ENCODE measurements at places on chromosomes 4 and X.
A peak's percentile ranks its signal among the peaks of the same experiment; 100 is the strongest.

GRCh38 chrX:71052721-71053120, 15.4 kb downstream of the SNX12 start:
- DNase-seq: no peak

- no peak for DNase-seq
Observed at GRCh38 chrX:98924511-98924910, 1485.6 kb downstream of the PCDH19 start.

DNA sequence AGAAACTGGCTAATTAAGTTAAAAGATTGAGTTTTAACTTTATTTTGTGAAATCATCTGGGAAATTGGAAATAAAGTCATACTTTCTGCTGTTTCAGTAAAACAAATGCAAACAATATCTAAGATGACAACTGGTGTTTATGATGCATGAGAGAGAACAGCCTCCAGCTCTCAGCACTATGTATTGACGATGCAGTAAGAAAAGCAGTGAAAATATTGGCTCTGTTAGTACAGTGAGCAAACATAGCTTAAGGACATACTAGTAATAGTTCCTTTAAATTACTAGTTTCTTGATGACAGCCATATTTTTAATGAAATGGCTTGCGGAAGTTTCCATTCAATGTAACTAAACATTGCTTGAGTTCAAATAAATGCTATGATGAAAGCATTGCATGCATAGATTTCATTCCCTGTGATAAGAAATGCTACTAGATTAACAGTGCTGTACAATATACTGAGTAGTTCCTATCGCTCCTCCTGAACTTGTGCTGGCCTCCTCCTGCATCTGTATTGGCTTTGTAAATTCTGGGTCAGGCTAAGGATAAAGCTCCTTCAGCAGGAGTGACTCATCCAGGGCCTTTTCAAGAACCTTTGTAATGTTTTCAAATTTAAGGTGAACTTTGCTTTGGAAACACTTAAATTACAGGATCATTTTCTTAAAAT, 11.6 kb downstream of the ARHGAP24 start:
- DNase-seq: no peak

DNA sequence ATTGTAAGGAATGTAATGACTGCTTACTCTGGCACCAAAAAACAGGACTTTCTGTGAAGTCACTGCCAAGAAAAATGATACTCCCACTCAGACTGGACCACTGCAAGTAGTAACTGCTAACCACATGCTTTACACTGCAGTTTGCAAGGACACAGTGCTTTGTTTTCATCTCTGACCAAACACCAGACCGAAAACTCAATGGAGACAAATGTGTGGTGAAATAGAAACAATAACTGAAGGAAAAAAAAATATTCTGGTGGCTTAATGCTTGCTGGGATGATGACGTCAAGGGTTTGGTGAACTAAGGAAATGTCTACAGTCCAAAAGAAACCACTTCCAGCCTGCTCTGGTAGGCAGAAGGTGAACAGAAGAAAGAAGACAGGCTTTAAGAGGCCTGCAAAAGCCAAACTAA, 13.2 kb downstream of the GPC4 start:
- DNase-seq: no peak

DNA sequence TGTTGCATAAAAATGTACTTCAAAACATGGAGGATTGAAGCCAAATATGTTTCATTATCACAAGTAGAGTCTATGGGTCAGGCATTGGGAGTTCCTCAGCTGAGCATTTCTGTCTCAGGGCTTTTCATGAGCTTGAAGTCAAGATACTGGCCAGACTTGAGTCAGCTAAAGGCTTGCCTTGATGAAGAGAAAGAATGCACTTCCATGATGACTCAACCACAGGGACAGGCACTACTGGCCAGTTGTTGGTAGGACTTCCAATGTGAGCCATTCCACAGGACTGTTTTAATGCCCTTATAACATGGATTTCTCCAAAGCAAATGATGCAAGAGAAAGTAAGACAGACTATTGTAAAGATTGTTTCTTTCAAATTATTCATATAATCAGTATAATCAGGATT, 895.6 kb downstream of the RAB28 start:
- DNase-seq: no peak

GRCh38 chr4:6608758-6609414, 31.6 kb upstream of the MRFAP1 start:
- no peak for DNase-seq

DNA sequence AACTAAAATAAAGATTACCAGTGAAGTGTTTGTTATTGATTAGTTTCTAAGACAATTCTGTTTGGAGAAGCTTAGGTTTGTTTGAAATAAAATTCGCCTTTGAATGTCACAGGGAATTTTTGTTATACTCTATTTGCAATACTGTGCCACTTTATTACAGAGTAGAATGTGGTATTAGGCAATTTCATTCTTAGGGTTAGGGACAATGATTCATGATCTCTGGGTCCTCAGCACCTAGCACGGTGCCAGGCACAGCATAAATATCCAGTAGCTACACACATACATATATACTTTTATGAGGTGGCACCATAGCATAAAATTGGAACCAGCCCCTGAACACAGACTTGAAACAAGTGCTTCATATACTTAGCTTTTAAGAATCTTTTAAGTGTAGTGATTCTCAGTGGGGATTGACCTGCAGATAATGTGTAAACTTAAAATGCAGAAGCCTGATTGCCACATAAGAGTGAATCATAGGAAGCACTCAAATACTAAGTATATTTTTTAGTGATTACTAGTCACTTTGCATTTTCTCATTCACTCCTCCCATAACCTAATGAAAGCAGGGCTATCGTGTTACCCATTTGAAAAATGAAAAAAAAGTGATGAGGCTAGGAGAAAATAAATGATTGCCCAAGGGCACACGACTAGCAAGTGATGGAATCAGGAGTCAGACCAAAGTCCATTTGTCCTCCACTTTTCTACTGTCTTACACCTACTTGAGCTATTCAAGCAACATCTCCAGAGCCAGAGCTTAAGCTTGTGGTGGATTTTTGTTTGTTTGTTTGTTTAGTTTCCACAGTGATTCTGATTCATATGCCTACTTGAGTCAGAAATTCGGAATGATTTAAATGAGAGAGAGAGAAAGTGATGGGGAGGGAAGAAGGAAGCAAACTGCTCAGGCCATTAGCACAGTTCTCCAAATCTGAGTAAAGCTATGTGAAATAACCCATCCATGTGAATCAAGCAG, 366.0 kb upstream of the FGF13 start:
- DNase-seq: no peak

GRCh38 chrX:28472926-28473325, 114.3 kb upstream of the IL1RAPL1 start:
- no peak for DNase-seq

- peak; percentile 35 for DNase-seq
Observed at GRCh38 chr4:1809754-1810502, 16.8 kb downstream of the FGFR3 start.

GRCh38 chr4:1171311-1172227, 814 bp downstream of the SPON2 start:
- peak; percentile 38 for DNase-seq

DNA sequence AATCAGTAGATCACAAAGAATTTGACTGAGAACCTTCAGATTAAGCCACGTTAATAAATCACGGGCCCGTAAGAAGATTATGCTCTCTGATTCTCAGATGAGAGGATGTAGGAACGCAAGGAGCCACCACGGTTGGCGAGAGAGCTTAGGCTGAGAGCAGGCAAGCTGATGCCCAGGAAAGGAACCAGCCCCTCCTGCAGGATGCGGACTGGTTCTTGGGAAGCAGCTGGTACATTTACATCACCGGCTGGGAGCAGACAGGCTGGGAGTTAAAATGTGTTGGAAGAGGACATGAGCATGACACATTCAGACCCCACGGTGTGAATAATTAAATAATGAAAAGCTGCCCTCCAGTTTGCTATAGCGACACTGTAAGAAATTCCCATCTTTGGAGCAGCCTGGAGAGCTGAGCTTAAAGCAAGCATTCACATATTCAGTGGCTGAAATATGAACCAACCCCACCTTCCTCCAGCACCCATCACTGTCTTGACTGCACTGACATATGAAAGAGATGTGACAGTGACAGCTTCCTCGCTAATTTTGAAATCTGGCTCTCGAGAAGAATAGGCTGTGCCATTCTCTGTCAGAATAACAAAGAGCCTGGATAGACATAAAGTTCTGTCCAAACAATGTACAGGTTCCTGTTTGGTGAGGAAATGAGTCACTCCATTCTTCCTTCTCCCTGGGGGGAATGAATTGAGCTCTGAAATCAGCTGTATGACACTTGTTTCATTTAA, 33.1 kb downstream of the LNX1 start:
- no peak for DNase-seq

GRCh38 chrX:131840799-131841495, 182.2 kb upstream of the STK26 start:
- no peak for DNase-seq

DNA sequence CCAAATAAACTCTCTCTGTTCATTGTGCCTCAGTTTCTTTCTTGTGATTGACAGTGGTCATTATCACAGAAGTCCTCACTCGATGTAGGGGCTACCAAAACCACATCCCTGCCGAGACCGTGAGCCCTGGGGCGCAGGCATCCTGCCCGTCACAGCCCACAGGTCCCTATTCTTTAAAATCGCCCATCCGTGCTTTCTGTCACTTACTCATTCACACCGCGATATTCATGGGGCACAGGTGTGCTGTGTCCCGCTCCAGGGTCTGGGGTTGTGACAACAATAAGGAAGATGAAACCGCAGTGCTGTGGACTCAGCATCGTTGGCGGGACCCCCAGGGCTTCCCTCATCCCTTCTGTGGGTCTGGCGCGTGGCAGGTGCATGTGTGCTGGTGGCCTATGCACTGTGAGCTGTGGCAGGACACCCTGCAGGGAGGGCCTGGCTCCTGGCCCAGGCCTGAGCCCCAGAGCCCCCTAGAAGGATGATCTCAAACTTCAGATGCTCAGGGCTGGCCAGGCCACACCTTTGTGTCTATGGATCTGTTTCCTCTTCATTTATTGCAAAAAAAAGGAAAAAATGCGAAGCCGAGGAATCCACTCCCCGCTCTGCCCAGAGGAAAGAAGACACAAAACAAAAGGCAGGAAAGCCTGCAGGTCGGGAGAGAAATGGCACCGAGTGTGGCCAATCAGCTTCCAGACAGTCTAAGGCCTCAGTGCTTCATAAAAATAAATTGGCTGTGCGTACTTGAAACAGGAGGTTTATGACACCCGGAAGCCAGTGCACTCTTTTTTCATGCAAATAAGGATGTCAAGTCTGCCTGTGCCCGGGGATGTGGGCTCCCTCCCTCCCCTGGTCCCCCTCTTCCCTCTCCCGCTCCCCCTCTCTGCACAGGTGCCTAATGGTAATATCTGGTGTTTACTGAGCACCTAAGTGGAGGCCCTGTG, 109.5 kb upstream of the ADRA2C start:
- DNase-seq: no peak

DNA sequence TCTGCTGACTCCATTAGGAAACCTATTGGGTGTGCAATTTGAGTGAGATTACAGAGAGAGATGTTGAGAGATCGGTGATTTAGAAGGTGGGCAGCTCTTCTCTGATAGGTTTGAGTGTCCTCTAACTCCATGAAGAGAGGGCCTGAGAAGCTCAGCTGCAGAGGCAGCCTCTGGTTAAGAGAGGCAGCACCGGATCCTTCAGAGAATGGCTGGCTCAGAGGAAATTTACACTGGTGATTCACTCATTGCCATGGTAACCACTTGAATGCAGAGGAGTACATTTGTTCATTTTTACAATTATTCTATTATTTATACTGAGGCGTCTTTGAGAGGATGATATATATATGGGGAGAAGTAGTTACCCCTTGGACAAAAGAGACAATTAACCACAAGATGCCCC, 171.7 kb downstream of the PDGFRA start:
- no peak for DNase-seq

DNA sequence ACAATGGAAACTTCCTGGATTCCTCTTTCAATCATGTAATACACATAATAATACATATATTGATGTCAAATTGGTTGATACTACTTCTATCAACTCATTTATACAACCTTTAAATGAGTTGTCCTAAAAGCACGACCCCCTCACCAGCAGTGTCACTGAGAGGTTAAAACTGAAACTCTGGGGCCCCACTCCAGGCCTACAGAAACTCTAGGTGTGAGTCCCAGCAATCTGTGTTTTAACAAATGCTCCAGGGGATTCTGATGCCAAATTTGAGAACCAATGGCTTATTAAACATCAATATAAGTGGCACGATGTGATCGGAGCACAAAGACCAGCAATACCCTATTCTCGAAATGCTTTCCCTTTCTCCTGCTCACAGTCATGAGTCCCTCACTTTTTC, 47.9 kb downstream of the ATP8A1 start:
- DNase-seq: no peak

DNA sequence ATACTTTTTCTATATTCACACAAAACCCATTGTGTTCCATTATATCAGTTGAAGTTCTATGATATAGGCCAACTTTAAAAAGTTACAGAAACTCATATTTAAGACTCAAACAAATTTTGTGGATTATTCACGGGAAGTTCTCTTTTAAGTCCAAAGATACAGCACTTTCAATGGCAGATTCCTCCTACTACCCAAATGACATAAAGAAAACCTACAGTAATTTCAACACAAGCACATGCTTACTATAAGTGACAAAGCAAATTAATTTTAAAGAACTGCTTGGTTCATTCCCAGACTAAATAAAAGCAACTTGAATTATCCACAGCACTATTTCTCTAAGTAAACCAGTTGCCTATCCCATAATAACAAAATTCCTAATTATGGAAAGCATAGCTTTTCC, 4.1 kb downstream of the PPA2 start:
- no peak for DNase-seq

GRCh38 chrX:23276475-23276874, 58.2 kb upstream of the PTCHD1 start:
- DNase-seq: no peak

GRCh38 chrX:131746491-131746968, 202.7 kb downstream of the OR13H1 start:
- no peak for DNase-seq

DNA sequence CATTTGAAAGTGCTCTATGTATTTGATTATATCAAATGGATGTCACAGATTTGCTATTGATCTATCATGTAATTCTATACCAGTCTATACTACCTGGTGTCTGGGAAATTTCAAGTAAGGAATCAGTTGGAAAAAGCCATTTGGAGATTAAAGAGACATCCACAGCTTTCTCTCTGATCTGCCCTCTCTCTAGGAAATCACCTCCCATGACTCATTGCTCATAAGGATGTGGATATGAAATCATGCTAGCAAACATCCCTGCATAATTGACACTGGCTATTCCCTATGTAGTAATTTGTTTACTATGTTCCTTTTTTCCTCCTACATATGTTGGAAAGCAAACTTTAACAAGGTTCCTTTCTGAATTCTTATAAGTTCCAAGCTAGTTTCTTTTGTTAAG, 94.3 kb downstream of the TEX13A start:
- no peak for DNase-seq

DNA sequence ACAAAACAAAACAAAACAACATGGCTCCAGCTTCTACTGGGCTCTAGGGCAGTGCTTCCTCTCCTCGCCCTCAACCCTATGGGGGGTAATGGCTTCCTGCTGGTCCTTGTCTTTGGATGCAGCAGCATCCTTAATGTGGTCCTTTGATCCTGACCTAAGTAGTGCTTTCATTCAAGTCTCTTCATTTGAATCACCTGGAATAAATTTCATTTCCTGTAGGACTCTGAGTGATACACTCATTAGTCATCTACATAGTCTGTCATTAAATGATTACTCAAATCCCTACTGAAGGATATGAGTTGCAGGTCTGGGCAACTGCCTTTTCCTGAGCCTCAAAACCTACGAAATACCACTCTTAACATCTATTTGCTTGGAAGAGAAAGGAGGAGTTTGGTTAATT, 54.5 kb downstream of the RHOH start:
- peak; percentile 47 for DNase-seq
